Mucosa of descending colon (tissue), 3 donors: ENCODE measurements at places on chromosomes 1 and 21.

GRCh38 chr1:67264899-67265298 is 42.8 kb upstream of the IL12RB2 start:
- no peak for DNase-seq

- no peak for DNase-seq
These were observed 25.2 kb upstream of the LRRC8C start for GRCh38 chr1:89607586-89608318.

GRCh38 chr1:22500471-22500870 is 48.8 kb downstream of the ZBTB40 start:
- no peak for DNase-seq

DNA sequence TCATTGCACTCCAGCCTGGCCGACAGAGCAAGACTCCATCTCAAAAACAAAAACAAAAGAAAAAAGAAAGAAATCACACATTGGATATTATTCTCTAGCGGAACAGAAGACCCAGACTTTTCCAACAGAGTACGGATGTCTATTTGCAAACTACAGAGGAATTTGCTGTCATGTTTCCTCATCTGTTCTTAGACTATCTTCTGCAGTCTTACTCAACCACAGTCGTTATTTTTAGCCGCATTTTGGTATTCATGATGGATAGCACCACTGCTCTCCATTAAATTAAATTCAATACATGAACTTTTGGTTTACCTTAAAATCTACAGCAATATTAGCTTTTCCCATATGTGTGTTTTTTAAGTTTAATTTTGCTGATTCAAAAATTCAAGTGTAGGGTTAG is 14.2 kb upstream of the HEATR1 start:
- DNase-seq: no peak

- no peak for DNase-seq
These were observed 7.1 kb downstream of the ERVH48-1 start for GRCh38 chr21:42918291-42918690.

DNA sequence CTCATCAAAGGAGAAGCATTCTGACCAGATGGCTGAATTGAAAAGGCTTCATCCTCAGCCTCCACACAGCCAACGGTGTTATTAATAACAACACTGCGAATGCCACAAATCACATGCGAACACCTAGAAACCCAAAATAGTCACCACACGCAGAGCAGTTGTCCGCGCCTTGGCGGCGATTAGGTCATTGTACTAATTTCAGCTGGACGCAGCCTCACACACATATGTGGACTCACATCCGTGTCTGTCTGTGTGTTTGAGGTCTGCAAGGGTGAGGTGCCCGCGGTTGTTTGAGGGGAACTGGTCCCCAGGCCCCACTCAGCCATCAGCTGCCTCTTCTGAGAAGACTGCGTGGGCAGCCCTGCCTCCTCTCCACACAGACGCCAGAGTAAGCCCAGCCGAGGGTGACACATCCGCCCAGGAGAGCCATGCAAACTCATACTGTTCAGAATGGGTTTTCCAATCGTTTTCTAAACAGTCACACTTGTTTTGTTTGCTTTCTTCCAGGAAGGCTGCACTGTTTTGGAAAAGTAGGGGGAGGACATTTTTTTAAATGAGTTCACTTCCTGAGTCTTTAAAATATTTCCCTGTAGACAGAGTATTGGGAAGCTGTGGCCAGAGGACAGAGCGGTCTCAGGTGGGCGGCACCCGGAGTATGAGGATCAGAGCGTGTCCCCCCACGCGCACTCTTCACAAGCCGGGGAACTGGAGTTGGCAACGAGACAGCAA is 53.4 kb downstream of the TOMM20 start:
- peak; percentile 59 for DNase-seq

GRCh38 chr1:216653001-216653400 is 70.2 kb downstream of the ESRRG start:
- DNase-seq: no peak

GRCh38 chr1:63320022-63320721 is 2.2 kb upstream of the FOXD3 start:
- DNase-seq: no peak

GRCh38 chr1:155026588-155026987 is 7.0 kb downstream of the DCST2 start:
- no peak for DNase-seq

GRCh38 chr1:206687915-206688442 is 3.3 kb downstream of the MAPKAPK2 start:
- no peak for DNase-seq

- no peak for DNase-seq
These were observed 235.3 kb upstream of the PLXNA2 start for GRCh38 chr1:208479435-208479834.

DNA sequence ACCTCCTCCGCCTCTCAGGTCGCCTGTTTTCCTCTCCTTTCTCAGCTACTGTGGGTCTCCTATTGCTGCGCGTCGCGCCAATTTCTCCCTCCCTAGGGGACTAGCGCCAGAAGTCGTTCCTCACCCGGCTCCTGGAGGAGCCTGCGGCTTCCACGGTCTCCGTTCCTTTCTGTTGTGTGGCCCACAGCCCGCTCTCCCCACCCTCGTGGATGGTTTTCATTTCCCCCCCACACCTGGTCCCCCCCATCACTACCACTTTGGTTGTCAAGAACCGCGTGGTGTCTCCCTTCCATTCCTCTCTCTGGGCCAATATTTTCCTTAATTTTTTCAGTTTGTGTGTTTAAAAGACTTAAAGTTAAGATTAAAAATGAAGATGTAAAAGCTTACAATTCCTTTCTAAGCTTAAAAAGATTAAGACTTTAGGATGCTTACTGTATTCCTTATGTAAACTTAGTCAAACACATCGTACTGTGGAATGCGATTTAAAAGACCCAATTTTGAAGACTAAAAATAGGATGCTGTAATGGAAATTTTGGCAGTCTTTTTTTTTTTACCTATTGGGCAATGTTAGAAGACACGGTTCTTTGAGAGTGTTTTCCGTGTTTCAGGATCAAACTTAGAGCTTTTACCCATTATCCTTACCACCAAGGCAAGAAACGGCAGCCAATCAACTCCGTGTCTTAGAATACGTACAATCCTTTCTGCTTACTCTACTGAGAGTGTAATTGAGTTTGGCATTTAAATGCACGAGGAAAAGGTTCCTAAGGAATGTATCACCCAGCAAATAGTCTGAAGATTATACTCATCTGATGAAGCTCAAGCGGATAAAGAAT is 773 bp downstream of the CNST start:
- DNase-seq: no peak

DNA sequence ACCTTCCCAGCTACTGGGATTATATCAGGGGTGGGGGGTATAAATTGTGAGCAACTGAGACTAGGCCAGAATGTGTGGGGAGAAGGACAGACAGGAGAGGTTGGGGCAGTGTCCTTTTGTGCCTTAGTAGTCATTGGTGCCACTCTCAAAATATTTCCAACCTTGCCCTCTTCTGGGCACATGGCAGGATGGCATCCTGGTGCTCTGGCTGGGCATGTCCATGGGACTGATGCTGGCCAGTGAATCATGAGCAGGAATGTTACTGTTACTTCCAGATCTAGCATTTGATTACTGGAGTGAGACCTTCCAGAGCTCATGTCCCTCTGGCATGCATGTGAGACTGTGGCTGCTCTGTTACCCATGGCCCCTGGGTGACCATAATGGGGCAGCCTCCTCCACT is 151.2 kb downstream of the MATN1 start:
- no peak for DNase-seq

GRCh38 chr1:66207484-66207883 is 326.5 kb upstream of the SGIP1 start:
- no peak for DNase-seq

DNA sequence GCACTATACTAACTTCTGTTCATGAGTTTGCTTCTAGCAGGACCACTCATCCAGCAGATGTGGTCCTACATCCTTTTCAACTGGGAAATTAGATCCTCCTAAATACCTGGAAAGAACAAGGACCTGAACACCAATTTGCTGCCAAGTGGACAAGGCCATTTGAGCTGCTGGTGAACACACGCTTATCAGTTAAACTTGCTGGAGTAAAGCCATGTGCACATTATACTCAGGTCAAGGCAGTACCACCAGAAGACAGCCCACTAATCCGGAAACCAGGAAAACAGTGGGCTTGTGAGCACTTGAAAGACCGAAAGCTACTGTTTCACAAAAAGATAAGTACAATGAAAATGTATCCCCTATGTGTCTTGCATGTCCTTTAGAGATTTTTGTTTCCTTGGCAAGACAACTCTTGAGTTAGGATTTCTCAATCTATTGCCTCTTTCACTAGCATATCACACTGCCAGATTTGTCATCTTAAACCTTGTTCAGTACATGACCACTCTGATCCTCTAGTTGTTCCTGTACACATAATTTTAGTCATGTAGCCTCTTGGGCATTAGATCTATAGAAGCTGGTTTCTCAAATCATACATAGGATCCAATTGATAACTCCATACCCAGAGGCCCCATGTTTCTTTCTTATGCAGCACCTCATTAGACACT is 4.5 kb upstream of the REN start:
- DNase-seq: no peak

DNA sequence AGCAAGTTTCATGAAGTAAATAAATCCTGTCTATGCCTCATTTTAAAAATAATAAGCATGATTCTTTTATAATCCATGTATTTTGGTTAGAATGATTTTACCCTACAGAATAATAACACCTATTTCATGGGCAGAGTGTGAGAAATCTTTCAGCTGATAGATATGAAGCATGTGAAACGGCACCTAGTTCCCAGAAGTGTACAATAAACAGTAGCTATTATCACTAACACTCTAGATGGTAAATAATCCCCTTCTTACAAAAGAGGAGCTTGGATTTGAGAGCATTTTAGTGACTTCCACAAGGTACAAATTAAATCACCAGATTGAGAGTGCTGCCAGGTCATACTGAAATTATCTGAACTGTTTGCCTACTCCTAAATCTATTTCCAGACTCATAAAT is 95.3 kb upstream of the NRIP1 start:
- no peak for DNase-seq

DNA sequence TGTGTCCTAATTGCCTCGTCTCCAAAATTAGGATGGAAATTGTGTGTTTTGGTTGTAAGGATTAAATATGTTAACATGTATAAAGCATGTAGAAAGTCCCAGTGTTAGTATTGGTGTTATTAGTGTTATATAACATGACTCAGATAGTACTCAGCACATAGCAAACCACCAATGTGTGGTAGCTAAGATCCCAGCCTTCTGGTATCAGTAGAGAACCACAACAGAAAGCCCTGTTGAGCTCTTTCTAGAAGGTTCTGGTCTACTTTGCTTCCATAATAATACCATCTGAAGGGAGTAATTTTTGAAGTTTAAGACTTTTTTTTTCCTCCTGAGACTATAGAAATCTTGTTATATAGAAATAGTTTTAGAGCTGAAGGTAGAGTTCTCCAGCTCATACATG is 259.3 kb upstream of the SGIP1 start:
- DNase-seq: no peak

DNA sequence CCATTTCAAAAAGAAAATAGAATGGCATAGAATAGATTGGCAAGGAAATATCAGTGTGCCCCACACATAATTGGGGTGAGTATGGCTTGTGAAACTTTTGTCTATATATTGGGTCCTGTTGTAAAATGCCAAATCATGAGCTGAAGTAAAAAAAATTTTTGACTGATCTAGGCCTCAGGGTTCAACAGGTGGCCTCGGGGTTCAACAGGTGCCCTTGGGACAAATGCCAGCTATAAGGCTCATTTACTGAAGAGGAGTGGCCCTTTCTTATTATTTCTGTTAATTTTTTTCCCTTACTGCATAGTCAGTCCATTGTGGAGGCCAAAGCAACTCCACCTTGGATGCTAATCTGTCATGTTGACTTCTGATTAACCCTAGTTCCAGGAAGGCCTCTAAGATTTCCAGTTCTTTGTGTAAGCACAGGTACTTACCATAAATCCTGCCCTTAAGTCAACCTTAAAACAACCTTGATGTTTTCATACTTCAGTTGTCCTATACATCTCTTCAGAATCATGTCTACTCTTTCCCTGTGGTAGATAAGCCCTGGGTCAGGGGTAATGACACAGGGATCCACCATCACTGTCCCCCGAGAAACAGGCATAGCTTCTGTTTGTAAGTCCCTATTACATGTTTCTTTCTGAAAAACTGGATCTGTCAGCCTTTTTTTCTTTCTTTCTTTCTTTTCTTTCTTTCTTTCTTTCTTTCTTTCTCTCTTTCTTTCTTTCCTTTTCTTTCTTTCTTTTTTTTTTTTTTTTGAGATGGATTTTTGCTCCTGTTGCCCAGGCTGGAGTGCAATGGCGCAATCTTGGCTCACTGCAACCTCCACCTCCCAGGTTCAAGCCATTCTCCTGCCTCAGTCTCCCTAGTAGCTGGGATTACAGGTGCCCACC is 16.6 kb upstream of the KDF1 start:
- no peak for DNase-seq

DNA sequence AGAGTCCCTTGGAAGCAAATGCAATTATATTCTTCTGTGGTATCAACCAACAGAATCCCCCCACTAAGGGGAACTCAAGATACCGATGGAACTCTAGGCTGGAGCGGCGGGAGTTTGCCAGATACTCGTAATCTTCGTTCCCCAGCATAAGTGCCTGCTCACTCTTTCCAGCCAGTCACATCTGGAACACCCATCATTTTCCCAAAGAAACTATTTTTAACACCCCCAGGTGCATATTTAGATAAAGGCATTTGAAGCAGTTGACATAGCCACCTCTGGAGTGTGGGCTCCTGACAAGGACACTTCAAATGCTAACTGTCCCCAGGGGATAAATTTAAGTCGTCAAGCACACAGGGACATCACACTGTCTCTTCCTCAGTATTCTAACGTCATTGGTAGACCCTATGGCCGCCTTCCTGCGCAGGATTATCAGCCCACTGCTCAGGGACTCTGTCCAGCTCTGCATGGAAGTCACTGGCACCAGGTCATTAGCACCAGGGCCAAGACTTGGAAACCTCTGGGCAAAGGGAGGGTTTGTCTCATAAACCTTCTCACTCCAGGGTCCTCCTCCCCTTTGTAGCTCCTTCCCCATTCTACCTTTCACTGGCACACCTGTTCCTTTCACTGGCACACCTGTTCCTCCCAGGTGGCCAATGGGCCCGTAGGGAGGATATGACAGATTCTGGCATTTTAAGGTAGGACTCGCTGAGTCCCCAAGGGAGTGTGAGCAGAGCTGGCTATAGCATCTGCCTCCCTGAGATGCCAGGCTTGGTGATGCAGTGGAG is 48.8 kb downstream of the H3-3A start:
- peak; percentile 44 for DNase-seq

DNA sequence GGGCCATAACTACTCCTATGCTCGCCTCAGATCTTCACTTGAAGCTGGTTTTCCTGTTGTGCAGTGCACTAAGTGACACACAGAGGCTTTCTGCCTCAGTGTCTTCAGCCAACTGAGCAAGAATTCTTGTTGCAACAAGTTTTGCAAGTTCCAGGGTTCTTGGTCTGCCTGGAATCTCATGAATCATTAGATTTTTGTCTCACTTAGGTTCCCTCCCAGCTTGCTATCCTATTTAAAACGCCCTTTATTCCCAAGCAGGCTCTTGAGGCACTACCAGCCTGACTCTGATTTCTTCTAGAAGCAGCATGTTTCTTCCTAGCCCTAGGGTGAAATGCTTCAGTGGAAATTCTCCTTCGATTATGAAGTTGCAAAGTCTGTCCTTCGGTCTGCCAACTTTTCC is 158.8 kb downstream of the C1orf21 start:
- DNase-seq: no peak

- no peak for DNase-seq
These were observed 220.1 kb upstream of the KCNK2 start for GRCh38 chr1:214862421-214862820.
